ENCODE measurements at places on chromosomes 1 and 21.

- DNase-seq = no peak
Measured at GRCh38 chr1:175274368-175274767, 81.8 kb upstream of the KIAA0040 start.

- DNase-seq = peak; percentile 78
Measured at GRCh38 chr21:29238967-29239290, 59.8 kb upstream of the BACH1 start.

DNA sequence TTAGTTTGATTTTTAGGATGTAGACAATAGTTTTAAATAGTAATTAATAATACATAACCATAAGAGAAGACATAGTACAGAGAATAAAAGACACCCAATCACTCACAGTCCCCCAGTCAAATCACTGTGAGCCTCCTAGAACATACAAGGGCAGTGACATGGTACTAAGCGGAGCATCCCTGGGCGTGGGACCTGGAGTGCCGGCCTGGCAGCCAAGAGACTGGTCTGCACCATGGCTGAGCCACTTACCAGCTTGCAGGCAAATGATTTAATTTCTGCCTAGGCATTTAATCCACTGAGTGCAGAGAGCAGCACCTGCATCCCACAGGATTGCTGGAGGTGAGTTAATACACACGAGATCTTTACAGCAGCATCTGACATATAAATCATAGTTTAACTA, 20.4 kb downstream of the SDHB start:
- no peak for DNase-seq

- peak; percentile 86 for DNase-seq
Measured at GRCh38 chr1:76659171-76659940, 207.9 kb upstream of the ST6GALNAC5 start.

DNA sequence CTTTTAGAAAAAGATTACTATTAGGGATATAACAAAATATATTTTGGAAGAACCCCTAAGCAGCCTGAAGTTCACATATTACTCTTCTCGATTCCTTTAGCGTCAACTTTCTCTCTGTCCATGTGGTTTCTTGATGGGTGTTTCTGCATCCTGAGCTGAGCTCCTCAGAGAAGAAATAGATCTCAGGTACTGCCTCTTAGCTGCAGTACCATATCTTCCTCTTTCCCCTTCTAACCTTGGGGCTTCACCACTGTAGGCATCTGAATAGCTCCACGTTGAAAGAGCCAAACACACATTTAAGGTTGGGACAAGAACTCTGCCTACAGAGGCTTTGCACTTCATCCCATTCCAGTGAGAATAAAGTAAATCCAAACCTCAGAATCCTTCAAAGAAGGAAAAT, 59.2 kb downstream of the SAMSN1 start:
- DNase-seq = no peak

Data from fibroblast of skin of scalp (primary cell).